ENCODE measurements at places on chromosomes 16 and 17.

DNA sequence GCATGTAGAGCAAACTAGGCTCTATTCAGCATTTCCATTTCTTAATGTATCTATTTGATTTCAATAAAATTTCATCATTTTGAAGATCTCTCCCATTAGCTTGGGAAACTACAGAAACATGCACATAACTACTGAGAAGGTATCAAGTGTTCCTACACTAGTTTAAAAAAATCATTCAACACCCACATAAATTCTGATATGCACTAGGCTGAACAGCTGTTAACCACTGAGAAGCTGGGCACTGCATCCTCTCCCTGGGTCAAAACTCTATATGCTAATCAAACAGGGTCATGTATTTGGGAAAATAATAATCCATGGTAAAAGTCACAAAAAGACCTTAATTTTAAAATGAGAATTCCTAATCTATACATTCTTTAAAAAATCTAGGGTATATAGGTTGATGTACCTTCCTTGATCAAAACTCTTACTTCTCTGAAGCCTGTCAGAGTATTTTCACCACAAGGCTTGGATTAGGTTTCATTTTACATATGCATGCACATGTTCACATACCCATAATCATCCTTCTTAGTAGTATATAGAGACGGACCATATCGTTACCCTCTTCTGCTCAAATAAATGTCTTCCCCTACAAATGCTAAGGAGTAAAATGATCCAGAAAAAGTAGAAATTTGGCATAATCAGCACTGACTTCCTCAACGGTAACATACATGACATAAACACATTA lies 57.2 kb downstream of the KANSL1 start:
- DNase-seq, result no peak

- no peak for DNase-seq
Measured at GRCh38 chr16:20854963-20855362, 45.2 kb downstream of the DCUN1D3 start.

GRCh38 chr17:70675070-70675590 lies 505.8 kb downstream of the KCNJ2 start:
- DNase-seq, result no peak

- DNase-seq, result no peak
Measured at GRCh38 chr16:83870830-83871229, 28.1 kb upstream of the MLYCD start.

DNA sequence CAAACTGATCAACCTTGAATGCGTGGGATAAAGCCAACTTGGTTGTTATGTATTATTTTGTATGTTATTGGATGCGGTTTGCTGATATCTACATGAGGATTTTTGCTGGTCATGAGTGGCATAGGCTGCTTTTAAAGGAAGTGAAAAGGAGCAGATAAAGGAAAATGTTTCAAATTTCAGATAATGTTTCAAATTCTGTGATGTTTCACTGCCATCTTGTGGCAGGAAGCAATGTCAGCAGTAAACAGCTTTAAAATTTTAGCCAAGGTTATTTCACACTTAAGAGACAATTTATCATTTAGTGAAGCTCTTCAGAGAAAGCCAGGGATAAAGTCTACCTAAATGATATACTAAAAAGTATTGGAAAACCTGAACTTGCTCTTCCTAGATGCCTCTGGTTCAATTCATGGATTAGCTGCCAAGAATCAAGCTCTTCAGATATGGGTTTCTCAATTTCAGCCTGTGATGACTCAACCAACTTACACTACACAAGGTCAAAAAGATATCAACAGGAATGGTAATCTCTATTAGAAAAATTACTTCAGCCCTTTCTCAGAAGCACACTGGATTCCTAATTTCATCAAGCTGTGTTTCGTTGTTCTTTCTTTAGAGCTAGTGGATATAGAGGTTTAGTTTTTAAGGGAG lies 136.0 kb upstream of the C17orf78 start:
- DNase-seq, result no peak

- DNase-seq, result no peak
Measured at GRCh38 chr17:69672924-69673323, 258.4 kb downstream of the MAP2K6 start.

DNA sequence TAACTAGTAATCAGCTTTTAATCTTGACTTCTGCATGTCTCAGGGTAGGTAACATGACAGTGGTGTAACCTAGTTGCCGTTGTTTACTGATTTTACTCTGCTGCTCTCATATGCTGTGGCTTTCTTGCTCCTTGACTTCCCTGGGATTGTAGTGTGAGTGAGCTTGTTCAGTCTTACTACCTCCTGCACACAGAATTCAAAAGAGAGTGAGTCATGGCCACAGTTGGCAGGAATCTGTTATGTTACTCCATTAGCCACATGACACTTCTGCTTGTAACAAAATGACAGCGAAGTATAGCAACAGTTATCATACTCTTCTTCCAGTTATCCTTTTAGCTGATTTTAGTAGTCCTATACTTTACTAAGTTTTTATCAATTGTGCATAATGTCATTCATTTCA lies 18.8 kb downstream of the TNRC6A start:
- DNase-seq, result no peak

- no peak for DNase-seq
Measured at GRCh38 chr17:78428836-78429617, 50.6 kb downstream of the PGS1 start.

GRCh38 chr17:8746501-8747236 lies 2.0 kb upstream of the CCDC42 start:
- no peak for DNase-seq

DNA sequence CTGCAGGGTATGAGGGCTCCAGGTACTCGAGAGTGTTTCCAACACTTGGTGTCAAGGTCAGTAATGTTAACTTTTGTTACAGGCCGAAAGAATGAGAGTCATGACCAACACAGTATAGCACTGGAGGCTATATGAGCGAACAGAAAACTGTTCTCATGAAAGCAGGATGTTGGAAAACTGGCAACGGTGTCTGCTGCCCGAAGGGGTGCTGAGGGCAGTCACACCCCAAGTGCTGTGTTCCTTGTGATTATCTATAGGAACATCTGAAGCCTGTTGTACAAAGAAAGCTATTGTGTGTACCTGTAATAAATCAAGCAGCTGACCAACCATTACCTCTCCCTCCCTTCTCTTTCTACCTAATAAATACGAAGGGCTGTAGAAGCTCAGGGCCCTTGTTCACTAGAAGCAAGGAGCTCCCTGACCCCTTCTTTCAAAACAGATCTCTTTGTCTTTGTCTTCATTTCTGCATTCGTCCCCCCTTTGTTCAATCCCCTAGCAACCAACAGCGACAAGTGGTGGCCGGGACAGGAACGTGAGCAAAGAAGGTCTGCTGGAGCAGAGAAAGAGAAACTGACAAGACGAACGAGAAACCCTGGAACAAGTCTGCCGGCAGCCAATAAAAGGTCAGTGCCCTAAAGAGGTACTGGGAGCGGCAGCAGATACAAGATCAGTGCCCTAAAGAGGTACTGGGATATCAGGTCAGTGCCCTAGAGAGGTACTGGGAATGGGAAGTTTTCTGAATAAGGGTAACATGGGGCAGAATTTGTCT lies 7.6 kb downstream of the CD300LD start:
- DNase-seq, result no peak

- no peak for DNase-seq
Measured at GRCh38 chr17:57186226-57187019, 69.9 kb upstream of the MSI2 start.

DNA sequence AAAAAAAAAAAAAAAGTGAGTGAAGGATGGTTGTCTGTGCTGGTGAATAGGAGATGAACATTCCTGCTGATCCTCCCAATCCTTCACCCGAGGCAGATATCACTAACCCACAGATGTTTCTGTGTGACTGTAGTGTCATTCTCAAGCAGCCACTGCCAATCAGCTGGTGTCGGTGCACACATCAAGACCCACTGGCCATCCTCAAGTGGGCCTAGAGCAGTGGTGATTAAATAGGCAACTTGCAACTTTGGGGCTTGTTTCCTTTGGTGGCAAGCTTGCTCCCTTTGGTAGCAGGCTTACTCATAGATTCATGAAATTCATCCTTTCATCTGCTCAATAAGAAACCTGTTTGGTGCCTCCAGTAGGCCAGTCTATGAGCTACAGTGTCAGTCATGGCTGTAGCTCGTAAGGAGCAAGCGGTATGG lies 51.1 kb upstream of the LGALS9 start:
- no peak for DNase-seq

GRCh38 chr17:68431661-68432071 lies 25.6 kb downstream of the WIPI1 start:
- no peak for DNase-seq

DNA sequence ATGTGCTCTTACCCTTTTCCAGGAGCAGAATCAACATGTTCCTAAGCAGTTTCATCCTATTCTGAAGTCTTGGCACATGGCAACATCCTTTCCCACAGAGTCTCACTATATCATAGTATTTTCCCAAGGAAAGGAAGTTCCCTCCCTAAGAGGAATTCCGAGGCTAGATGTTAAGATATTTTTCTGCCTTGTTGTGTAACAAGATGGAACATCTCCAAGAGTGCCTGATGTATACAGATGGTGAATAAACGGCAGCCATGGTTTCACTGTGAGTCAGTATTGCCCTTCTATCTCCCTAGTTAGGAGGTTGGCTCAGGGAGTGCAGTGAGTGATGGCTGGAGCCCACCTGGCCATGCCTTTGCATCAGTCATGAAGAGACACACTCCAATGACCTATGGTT lies 48.2 kb downstream of the SPACA3 start:
- no peak for DNase-seq

- DNase-seq, result no peak
Measured at GRCh38 chr16:86317813-86318650, 192.3 kb upstream of the FOXF1 start.

DNA sequence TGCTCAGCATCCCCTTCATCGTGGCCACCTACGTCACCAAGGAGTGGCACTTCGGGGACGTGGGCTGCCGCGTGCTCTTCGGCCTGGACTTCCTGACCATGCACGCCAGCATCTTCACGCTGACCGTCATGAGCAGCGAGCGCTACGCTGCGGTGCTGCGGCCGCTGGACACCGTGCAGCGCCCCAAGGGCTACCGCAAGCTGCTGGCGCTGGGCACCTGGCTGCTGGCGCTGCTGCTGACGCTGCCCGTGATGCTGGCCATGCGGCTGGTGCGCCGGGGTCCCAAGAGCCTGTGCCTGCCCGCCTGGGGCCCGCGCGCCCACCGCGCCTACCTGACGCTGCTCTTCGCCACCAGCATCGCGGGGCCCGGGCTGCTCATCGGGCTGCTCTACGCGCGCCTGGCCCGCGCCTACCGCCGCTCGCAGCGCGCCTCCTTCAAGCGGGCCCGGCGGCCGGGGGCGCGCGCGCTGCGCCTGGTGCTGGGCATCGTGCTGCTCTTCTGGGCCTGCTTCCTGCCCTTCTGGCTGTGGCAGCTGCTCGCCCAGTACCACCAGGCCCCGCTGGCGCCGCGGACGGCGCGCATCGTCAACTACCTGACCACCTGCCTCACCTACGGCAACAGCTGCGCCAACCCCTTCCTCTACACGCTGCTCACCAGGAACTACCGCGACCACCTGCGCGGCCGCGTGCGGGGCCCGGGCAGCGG lies 3.2 kb downstream of the UTS2R start:
- DNase-seq, result no peak

DNA sequence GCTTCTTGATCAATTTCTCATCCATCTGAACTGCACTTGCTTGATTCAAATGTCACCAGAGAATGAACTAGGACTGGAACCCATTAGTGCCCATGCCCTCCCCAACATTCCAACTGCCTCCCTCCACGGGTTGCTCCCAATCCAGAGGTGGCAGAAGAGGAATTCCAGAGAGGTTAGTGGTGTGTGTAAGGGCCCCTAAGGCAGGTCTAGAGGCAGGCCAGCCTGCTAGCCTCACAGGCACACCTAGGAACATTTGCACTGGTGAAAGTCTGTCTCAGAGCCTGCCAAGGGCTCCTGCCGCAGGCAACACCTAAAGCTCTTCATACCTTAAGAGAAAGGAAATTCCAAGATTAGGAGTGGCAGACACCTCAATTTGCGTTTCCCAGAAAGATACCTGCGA lies 21.2 kb upstream of the CMTM4 start:
- no peak for DNase-seq

DNA sequence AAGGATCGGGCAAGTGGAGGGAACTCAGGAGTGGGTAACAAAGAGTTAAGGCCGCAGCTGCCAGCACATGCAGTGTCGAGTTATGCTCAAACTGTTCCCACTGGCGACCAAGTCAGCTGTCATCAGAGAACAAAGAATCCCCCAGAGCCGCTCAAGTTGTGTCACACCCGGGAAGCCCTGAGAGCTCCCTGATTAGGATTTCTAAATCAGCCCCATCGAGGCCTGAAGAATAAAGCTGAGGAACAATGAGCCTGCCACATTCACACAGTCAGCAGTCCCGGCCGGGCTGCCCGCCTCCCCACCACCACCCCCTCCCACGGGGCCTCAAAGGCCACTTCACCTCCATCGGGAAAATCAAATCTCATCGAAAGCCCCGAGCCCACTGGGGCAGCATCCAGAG lies 84.5 kb downstream of the SOX9 start:
- DNase-seq, result no peak

DNA sequence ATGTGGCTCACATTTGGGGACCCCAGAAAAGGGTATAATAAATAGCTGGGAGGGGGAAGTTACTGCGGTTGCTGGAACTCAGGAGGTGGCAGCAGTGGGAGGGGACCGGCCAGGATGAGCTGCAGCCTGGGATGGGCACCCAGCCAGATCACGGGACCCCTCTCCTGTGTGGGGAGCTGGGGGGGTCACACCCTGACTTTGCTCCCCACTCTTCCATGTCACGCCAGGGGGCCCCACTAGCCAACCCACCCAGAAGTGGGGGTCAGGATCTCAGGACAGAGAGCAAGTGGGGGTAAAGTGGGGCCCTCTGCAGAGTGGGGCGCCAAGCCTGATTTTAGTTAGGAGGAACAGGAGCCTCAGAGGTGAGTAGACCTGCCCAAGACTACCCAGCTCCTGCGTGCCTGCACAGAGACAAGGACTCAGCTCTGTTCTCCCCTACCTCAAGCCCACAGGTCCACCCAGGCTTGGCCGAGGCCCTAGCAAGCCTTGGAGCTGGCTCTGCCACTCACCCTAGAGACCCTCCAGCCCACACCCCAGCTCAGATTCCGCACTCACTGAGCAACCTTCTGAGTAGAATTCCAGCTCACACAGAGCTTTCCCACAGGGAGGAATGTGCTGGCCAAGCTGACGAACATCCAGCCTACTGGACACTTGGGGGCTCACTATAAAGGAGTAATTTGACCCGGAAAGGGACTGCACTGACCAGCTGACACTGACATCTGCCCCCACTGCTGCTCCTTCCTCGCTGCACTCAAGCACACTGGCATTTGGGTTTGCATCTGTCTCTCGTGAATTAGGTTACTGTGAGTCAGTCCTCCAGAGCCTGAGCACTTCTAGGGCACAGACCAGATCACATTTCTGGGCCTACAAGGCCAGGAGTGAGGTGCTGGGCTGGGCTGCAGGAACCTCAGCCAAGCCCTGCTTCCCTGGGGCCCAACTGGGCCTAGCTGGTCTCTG lies 310.1 kb downstream of the C16orf95 start:
- no peak for DNase-seq
